ENCODE measurements at places on chromosomes 3 and 15.

DNA sequence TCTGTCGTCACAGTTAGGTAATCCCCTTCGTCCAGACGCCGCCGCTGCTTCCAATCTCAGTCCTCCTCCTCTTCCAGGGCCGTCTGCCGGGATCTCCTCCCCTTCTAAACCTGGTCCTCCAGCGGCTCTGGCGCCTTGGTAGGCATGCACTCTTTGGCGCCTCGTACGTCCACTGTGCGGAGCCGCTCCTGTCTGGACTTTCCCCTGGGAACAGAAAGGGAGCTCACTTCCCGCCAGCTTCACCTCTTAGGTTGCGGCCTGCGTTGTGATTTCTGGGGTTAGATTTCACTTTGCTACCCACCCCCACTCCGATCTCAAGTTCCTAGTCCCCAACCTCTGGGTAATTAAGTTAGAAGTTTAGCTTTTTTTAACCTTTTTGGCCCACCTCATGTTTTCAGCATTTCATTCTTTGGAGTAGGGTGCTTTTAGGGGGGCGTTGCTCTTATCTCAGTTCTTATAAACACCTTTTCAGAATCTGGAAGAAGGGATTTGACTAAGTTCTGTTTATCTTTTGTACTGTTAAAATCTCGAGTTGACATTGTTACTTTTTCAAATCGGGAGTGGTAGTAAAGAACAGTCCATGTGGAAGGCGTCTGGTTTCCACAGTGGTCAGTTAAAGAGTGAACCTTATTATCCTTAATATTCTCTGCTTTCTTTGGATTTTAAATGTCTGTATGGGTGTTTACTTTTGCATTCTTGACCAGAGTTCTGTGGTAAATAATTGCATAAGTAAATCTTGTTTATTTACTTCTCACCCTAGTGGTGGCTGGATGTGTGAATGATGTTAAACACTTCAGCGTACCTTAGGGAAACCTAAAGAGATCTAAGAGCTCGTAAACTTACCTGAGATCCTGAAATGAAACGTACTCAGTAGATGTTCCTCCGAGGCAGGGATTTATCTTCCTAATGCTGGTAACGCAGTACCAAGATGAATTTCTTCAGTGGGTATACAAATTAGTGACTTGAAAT lies 611 bp downstream of the CTDSPL2 start:
- no peak for DNase-seq

GRCh38 chr3:126487151-126487771 lies 11.6 kb upstream of the ZXDC start:
- peak; percentile 54 for DNase-seq

GRCh38 chr3:59386165-59386564 lies 336.3 kb upstream of the CFAP20DC start:
- peak; percentile 91 for DNase-seq

DNA sequence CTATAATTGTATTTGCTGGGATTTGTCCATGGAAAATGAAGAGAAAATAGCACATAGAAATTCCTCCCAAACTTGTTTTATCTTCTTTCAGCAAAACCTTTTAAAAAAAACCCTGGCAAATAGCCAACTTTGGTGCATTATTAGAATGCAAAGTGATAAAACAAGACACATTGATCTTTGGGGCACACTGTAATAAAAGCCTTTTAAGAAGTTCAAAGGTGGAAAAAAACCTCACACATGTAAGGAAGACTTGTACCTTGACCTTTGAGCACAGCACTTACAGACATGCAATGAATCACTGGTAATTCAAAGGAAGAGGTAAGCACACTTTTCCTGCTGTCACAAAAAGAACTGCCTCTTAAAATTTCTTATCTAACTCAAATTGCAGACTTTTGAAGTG lies 8.0 kb upstream of the MORC1 start:
- DNase-seq, result no peak

DNA sequence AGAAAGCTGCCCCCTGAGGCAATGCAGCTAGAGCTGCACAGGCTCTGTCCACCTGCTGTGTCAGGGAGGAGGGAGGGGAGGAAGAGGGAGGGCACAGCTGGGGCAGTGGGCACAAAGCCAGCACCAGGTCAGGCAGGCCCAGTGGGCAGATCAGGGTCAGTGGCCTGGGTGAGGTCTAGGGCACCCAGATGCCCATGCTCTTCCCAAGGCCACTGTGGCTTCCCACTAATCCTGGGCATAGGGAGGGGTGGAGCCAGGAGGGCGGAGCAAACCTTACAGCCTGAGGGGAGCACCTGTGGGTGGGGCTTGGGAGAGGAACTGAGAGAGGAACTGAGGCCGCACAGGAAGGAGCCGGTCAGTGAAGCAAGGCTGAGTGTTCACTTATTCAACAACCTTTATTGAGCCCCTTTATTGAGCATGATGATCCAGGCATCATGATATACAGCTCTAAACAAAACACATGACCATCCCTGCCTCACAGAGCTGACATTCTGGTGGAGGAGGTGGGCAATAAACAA lies 55.0 kb downstream of the RHCG start:
- DNase-seq, result no peak

DNA sequence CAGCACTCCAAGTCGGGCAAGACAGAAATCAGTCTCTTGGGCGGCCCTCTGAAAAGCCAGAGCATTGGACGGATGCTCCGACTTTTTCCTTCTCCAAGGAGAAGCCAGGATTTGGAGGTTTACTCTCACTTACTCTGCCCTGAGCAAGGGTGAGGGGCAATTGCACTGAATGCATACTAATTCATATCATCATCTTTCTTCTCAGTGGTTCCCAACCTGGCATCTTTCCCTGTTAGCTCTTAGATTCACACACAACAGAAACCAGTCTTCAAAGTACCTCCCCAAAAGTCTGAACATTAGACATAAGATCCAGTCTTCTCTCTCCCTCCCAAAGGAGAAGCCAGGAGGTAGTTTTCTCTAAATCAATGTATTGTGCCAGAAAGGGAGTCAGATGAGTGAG lies 219.2 kb downstream of the GREM1 start:
- DNase-seq, result no peak

- DNase-seq, result no peak
Measured at GRCh38 chr3:143314251-143315093, 194.9 kb downstream of the CHST2 start.

GRCh38 chr15:66621491-66622467 lies 56.0 kb upstream of the LCTL start:
- DNase-seq, result no peak

- no peak for DNase-seq
Measured at GRCh38 chr15:62880278-62880677, 162.3 kb upstream of the TPM1 start.

DNA sequence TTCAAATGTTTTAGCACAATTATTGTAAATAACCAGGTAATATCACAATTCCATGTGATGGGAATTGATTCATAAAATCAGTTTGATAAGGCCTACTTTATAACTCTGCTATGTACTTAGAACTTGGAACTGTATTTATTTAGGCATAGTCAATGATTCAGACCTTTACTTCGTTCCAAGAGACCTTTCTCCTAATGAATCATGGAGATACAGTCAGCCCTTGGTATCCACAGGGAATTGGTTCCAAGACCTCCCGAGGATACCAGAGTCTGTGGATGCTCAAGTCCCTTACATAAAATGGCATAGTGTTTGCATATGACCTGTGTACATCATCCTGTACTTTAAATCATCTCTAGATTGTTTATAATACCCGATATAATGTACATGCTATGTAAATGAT lies 60.8 kb upstream of the UMPS start:
- DNase-seq, result no peak

- peak; percentile 91 for DNase-seq
Measured at GRCh38 chr3:16286161-16286560, 21.1 kb downstream of the OXNAD1 start.

- DNase-seq, result no peak
Measured at GRCh38 chr3:168843481-168843880, 747.8 kb upstream of the GOLIM4 start.

DNA sequence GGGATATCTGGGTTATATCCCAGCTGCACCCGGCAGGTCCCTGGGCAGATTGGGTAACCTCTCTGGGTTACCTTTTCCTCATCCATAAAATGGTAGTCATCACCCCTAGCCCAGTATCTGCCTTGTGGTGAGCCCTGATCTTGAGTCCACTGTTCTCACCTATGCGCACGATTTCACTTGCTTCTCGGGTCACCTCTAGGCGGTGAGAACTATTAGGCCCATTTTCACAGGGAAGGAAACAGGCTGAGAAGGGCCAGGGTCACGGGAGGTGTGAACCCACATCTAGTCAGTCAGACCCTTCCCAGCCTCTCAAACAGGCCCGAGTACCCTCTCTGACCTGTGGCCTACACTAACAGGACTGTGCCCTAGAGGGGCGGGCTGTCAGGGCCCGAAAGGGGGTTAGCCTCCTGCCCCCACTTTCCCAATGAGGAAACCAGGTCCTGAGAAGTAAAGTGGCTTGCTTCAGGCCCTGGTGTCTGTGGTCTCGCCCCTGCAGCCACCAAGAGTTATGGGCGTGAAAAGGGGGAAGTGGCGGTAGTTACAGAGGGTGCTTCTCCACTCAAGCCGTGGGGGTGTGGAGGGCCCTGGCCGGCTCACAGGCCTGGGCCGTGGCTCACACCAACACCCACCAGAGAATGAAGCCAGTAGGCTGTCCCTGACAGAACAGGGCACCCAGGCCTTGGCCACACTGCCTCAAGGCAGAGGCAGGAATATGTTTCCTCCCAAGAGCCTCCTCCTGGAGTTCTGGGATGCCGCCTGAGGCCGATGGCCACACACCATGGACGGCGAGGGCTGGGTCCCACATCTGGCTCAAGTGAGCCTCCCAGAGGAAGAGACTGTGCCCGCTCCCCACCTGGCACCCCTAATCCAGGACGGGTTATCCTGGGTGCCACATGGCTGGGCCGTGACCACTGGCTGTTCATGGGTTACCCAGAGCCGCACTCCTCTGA lies 19.5 kb downstream of the PSTPIP1 start:
- no peak for DNase-seq

DNA sequence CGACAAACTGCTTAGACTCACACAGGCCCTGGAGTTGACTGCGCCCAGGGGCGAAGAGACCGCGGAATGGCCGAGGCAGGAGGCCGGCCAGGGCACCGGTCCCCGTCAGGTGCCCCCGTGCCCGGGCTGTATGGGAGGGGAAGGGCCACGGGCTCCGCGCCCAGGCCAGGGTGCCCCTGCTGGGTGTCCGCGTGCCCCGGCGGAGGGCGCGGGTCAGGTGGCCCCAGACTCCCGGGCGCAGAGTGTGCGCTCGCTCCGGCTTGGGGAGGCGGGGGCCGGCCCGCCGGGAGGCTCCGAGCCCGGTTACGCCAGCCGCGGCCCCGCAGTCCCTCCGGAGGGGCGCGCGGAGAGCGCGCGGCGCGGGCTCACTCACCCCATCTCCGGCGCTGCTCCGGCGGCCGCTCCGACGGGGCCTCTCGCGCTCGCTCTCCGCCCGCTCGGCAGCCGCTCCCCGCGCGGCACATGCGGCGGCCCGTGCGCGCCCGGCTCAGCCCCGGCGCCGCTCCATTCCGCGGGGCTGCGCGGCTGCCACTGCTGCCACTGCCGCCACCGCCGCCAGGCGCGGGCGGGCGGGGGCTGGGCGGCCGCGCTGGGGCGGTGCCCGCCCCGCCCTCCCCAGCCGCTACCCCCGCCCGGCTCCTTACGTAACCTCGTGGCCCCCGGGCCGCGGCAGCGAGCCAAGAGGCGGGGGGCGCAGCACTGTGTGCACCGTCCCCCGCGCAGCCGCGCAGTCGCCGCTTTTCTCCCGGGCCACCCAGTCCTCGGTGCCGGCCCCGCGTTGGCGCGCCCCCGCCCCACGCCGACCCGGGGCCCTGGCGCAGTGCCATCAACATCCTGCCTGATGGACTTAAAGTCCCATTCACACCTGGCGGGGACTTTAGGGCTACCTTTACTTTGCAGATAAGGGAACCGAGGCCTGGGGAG lies at the start of gene HOMER2:
TSS of gene HOMER2 (minus strand) at position 563 of the 924 bp plus-strand sequence. CDS start at position 378, 185 bp downstream.
- peak; percentile 16 for DNase-seq

DNA sequence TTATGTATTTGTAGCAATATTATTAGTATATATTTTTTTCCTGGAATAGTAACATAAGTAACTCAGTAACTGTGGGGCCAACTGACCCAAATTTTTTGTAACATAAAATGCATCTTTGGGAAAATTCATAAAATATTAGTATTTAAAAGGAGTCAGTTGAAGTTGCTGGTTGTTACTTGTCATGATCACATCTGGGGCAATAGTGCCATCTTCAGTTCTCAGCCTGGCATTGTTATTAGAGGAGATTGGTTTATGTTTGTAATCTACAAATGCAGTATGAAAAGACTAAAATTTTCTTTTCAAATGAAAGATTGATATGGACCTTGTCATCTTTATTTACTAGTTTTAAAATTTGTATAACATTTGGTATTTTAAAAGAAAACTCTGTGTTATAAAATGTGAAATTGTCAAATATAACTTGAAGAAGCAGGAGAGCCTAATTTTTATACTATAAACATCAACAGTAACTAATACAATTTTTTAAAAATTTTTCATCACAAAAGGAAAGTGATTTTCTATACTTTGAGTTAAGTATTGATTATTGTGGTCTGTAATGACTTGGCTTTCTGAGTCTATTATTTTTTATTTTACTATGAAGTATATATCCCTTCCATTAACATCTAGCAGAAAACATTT lies 38.8 kb upstream of the MLF1 start:
- peak; percentile 32 for DNase-seq

GRCh38 chr15:64809649-64810496 lies 15.6 kb downstream of the PIF1 start:
- DNase-seq, result peak; percentile 72

Data from activated CD4-positive, alpha-beta T cell treated with anti-CD3 and anti-CD28 coated beads, Interleukin-10, Interleukin-2, amounts not matched to agents 100 ng/mL and 50 ng/mL, durations not matched to agents 16 hours and 8 hours (primary cell).